ENCODE measurements at places on chromosomes 12 and 14.

GRCh38 chr12:113479590-113480335, 8.1 kb upstream of the LHX5 start:
- peak; percentile 46 for DNase-seq

DNA sequence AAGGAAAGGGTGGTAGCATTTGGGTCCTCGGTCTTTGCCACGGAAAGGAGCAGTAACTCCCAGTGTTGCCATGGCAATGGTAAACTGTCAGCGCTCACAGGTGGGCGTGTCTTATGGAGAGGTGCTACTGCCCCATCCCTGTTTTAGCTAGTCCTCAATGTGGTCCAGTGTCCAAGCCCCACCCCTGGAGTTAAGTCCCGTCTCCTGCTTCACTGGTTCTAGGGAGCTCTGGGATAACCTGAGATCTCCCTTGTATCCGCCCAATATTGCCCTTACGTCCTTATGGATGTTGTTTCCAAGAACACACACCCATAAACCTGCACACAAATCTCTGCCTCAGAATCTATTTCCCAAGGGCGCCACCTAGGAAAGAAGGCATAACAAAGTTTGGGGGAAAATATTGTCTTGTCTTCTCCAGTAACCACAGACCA, 64.2 kb downstream of the SPRING1 start:
- DNase-seq = no peak

DNA sequence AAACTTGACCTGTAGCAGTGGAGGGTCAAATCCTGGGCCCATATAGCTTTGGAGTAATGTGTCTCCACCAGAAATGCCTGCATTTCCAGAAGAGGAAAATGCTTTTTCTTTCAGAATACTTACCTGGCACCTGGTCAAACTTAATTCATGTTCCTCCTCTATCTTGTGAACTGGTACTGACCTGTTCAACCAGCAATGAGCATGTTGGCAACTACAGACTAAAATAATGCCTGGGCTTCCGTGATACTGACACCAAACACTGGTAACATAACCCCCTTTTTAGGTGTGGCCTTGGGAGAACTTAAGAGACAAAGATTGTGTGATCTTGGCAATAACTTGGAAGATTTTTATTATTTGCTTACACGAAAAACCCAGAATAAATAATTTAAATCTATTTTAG, 23.8 kb upstream of the MGST1 start:
- no peak for DNase-seq

DNA sequence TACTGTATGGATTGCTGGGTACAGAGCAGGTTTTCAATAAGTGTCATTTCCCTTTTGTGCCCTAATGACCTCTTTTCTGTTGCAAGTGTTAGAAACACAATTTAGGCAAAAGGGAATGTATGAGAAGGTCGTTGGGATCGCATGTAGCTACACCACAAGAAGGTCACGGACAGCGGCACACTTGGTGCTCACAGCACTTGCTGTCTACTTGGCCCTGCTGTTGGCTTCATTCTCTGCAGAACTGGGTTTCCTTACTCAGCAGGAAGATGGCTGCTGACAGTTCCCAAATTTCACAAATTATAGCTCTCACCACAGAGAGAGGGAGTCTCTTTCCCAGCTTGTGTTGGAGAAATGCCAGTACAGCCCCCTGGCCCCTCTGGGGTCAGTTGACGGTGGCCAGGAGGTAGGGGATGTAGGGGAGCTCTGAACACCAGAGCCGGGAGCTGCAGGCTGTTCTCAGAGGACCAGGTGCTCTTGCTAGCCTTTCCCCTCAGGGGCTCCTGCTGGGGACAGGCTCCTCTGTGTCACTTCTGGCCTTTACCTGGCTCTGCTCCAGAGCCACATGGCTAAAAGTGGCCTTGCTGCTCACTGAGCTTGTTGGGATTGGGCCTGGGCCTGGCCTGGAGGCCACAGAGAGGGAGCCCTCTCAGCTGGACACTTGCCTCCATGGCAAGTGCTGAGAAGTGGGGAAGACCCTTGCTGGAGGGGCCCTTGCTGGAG, 50.9 kb upstream of the BCL7A start:
- no peak for DNase-seq

GRCh38 chr12:117322428-117322827, 39.0 kb downstream of the NOS1 start:
- no peak for DNase-seq

DNA sequence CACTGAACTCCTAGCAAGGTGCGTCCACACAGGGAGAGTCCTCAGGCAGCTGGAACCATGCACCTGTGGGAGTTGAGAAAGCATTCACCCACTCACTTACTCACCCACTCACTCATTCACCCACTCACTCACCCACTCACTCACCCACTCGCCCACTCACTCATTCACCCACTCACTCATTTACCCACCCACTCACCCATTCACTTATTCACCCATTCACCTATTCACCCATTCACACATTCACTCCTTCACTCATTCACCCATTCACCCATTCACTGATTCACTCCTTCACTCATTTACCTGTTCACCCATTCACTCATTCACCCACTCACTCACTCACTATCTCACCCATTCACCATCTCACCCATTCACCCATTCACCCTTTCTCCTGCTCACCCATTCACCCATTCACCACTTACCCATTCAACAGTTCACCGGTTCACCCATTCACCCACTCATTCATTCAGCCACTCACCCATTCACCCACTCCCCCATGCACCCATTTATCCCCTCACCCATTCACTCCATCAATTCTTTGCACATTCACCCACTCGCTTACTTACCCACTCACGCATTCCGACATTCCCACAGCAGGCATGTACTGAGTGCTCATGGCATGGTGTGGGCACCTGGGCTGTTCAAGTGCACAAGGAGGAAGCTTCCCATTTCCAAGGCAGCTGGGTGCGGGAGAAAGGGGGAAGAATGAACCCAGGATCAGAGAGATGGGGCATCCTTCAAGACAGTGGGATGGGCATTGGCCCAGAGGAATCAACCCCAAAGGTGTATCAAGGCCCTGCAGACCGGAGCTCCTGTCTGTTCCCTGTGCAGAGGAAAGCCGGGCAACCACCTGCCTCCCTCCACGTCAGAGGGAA, 135.2 kb upstream of the C14orf180 start:
- DNase-seq = no peak

GRCh38 chr12:119204671-119205285, 26.0 kb downstream of the HSPB8 start:
- no peak for DNase-seq

GRCh38 chr12:67920413-67920812, 68.8 kb upstream of the IFNG-AS1 start:
- DNase-seq = no peak

- DNase-seq = no peak
These were observed 176.7 kb downstream of the CALM1 start for GRCh38 chr14:90573385-90574105.
